ENCODE measurements at places on chromosomes 1 and 21.
A peak's percentile ranks its signal among the peaks of the same experiment; 100 is the strongest.

DNA sequence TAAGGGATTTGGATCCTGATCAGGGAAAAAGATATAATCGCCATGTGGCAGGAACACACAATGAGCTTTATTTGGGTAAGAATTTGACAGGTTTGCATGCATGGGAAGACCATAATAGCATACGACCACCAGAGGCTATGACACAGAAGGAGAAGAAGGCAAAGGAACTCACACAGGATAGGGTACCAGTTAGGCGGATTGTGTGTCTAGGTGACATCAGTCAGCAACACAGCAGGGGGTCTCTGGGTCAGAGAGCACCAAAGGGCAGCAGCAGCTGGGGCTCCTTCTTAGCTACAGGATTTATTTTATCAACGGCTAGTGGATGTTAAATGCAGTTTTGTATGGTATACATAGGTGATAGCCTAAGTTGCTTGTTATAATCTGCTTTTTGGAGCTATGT, 551.3 kb downstream of the KCNT2 start:
- H3K4me3 ChIP-seq = no peak overlapping the region
- no peaks in the 10 kb centered on the region for H3K36me3 ChIP-seq
- DNase-seq = peak; percentile 29
- H3K27ac ChIP-seq = no peak overlapping the region
- H3K4me1 ChIP-seq = no peaks in the 10 kb centered on the region

GRCh38 chr21:44885615-44886014, 12.1 kb upstream of the PTTG1IP start:
- H3K4me3 ChIP-seq = no peak overlapping the region
- H3K27me3 ChIP-seq = peaks cover 52% of the 10 kb centered on the region
- H3K4me1 ChIP-seq = no peaks in the 10 kb centered on the region
- no peak for DNase-seq
- no peak overlapping the region for H3K27ac ChIP-seq
- H3K36me3 ChIP-seq = no peaks in the 10 kb centered on the region

GRCh38 chr1:110280804-110281203, 58.4 kb upstream of the RBM15 start:
- H3K27ac ChIP-seq = no peak overlapping the region
- H3K27me3 ChIP-seq = no peaks in the 10 kb centered on the region
- DNase-seq = no peak
- no peak overlapping the region for H3K4me3 ChIP-seq
- no peaks in the 10 kb centered on the region for H3K4me1 ChIP-seq
- H3K36me3 ChIP-seq = no peaks in the 10 kb centered on the region

DNA sequence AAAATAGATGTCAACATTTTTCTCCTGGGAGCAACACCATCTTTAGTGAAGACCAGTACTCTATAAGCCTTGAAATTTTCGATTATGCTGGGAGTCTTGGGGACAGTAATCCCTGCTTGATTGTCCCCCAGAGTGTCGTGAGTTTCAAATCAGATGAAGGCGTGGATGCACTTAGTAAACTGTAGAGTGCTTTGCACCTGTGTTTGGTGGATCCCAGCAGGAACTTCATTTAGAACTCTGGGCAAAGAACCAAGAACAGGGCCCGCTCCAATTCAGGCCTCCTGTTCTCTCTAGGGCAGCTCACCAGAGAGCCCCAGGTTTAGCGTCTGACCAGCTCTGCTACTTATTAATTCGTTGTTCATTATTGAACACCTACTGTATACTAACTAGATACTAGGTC, 1.5 kb downstream of the GPX7 start:
- no peak overlapping the region for H3K4me3 ChIP-seq
- peaks cover 4% of the 10 kb centered on the region for H3K36me3 ChIP-seq
- H3K27ac ChIP-seq = no peak overlapping the region
- H3K4me1 ChIP-seq = no peaks in the 10 kb centered on the region
- no peak for DNase-seq

- no peaks in the 10 kb centered on the region for H3K4me1 ChIP-seq
- H3K36me3 ChIP-seq = no peaks in the 10 kb centered on the region
- no peaks in the 10 kb centered on the region for H3K27me3 ChIP-seq
- DNase-seq = no peak
- H3K4me3 ChIP-seq = no peak overlapping the region
These were observed 477.8 kb upstream of the CAMK1G start for GRCh38 chr1:209105701-209106100.

DNA sequence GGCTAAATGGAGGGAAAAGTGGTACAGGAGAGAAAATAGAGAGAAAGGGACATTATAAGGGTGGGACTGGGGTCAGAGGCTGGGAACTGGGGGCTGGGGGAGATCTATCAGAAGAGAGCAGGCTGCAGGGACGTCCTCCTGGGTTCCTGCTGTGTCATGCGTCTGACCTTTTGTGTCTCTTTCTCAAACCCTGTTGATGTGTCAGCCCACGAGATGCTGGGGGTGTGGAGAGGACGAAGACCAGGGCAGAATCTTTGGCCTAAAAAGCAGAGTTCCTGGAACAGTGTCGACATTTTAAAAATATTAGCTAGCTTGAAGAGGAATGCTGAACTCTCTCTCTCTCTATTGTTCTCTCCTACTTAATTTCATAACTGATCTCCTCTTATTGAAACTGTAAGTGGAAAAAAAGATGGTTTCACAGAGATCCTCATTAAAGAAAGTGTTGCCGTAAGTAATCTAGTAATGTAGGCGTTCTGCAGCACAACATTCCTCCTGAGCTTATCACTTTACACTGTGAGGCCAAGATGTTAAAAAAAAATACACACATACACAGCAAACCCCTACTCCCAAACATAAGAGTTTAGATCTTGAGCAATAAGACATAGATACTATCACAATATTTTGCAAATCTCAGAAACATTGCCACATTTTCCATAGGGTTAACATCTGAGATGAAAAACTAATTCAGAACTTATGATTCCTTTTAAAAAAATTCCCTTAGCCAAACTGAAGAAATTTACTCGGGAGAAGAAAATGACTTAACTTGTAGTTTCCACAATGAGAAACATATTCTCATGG, 52.6 kb downstream of the RUNX1 start:
- no peaks in the 10 kb centered on the region for H3K36me3 ChIP-seq
- DNase-seq = no peak
- no peaks in the 10 kb centered on the region for H3K27me3 ChIP-seq
- no peak overlapping the region for H3K4me3 ChIP-seq
- H3K27ac ChIP-seq = no peak overlapping the region

DNA sequence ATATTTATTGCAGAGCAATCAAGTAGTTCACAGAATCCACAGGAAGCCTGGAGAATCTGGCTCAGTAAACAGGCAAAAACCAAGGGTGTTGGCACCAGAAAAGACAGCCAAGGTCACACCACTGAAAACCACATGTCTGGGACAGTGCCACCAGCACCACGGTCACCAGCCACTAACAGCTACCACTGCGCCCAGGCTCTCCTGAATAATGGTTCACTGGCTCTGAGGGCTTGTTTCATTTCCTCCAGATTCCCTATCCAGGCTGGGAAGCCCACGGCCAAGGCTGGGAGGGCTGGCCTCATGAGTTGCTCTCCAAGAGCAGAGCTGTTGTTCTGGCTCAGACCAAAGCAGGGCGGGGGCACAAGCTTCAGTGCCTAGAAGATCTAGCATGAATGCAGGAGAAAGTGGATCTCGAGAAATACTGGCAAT, 54.5 kb upstream of the PTGFRN start:
- DNase-seq = no peak
- peaks cover 33% of the 10 kb centered on the region for H3K4me1 ChIP-seq
- H3K27ac ChIP-seq = no peak overlapping the region
- H3K4me3 ChIP-seq = no peak overlapping the region

DNA sequence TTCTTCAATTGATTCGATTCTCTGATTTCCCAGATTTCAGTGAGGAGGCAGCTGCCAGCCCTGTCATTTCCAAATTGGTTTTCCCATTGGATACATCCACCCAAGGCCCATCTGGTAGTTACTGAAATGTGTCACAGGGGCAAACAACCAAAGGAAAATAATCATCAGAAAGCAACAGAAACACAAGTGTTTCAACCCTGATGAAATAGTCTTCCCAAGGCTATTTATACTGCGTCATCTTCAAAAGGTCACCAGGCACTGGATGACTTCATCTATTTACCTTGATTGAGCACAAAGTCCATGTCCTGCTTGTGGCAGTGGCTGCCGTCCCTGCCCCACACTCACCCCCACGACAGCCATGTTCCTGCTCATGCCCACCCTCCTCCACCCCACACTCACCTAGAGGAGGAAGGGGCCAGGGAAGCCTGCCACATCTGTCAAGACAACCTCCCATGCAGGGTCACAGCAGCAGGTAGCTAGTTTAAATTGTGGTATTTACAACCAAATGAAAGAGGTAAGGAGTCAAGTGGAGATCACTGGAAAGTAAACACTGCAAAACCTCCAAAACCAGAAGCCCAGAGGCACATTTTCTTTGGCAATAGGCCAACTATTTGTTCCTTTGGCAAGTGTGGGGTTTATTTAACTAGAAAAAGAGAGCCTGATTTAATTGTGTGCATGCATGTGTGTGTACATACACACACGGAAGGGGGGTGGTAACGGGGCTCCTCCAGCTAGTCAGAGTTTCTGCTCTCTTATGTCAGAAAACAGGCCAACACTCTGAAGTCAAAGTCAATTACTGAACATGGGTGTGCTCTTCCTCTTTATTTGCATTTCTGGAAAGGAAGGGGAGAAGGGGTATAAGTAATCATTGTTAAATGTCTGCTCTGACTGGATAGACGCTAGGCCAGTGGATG, 49.5 kb upstream of the RAB4A start:
- H3K36me3 ChIP-seq = no peaks in the 10 kb centered on the region
- no peak overlapping the region for H3K4me3 ChIP-seq
- H3K4me1 ChIP-seq = no peaks in the 10 kb centered on the region
- H3K27ac ChIP-seq = no peak overlapping the region

- no peak overlapping the region for H3K4me3 ChIP-seq
- no peak overlapping the region for H3K27ac ChIP-seq
- peaks cover 8% of the 10 kb centered on the region for H3K4me1 ChIP-seq
- DNase-seq = no peak
- H3K27me3 ChIP-seq = peaks cover 65% of the 10 kb centered on the region
These were observed 1.2 kb upstream of the EPHA10 start for GRCh38 chr1:37765916-37766664.

- no peak overlapping the region for H3K4me3 ChIP-seq
- DNase-seq = no peak
- H3K27ac ChIP-seq = no peak overlapping the region
- H3K36me3 ChIP-seq = peaks cover 98% of the 10 kb centered on the region
These were observed 56.0 kb downstream of the DTL start for GRCh38 chr1:212091438-212092121.

DNA sequence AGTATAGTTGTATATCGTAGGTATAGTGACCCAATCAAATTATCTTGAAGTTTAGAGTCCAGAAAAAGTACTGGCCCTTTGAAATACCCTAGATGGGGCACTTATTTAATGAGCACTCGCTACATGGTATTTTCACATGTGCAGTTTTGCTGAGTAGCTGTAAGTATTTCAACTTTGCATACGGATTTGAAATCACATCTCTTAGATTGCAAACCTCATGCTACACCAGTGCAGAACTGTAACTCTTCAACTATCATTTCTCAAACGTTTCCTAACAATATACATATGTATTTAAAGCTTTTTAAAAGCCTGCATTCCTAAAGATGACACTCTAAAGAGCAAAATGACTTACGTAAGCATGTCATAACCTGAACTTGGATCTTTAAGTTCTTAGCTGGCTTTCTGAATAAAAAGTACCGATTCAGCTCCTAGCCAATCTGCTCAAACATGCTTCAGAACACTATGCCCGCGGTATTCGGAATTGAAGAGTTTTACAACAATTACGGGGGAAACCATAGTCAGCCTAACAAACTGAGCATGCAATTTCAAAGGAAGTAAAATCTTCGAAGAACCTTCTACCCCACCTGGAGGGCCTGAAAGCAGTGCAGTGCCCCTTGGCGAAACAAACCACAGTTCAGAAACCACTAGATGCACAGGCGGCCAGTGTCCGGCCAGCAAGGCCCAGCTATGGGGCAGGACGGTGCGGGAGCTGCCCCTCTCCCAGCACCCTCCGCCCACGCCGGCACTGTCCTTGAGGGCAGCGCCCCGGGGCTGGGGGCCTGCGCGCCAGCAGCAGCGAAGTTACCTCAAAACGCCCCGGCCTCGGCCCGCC, 863 bp downstream of the FH start:
- no peak for DNase-seq
- H3K4me3 ChIP-seq = peak overlapping the region; percentile 94
- H3K27ac ChIP-seq = peak overlapping the region; percentile 70
- no peaks in the 10 kb centered on the region for H3K27me3 ChIP-seq
- peaks cover 29% of the 10 kb centered on the region for H3K36me3 ChIP-seq

DNA sequence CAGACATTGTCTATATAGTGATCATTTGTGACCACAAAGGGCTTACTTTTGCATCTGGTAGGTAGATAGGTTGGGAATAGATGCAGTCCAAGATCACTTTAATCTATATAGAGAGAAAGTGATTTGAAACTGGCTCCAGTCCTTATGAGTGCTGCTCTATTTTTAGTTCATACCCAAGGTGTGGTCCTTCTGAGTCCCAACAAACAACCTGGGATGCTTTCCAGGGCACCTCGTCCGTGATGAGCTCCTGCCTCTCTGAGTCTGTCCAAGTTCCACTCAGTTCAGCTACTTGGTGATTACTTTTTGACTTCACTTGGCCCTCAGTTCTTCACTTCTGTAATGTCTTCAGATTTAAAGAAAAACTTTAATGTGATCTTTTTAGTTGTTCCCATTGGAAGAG, 20.2 kb downstream of the DIP2A start:
- no peak overlapping the region for H3K27ac ChIP-seq
- H3K4me3 ChIP-seq = no peak overlapping the region
- DNase-seq = no peak
- H3K4me1 ChIP-seq = peaks cover 3% of the 10 kb centered on the region
- no peaks in the 10 kb centered on the region for H3K27me3 ChIP-seq

DNA sequence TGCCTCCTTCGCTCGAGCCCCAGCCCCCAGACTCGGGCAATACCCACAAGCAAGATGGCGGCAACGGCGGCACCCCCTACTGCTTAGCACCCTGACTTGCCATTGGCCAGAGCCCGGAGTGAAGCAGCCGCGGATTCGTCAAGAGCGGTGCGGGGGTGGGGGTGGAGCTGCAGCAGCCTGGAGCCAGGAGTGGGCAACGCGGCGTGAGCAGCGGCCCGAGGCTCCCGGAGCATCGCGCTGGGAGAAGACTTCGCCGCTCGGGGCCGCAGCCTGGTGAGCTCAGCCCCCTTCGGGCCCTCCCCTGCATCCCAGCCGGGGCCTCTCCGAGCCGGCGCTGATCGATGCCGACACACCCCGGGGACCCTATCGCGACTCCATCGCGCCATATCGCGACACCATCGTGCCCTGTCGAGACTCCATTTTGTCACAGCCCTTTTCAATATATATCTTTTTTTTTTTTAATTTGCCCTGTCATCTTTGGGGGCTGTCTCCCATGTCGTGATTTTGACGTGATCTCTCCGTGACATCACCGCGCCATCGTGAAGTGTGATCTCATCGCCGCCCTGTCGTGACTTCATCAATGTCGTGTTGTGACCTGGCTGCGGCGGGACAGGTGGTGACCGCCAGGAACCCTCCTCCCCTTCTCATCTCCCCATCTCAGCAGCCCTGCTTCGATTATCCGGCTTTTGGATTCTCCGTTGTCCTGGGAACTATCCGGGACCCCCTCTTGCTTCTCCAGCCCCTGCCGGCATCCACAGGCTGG, at the start of gene NCDN:
Gene NCDN, plus strand, starts transcription at position 189 of the 763 bp plus-strand sequence. Its CDS starts 392 bp downstream, at position 581.
- DNase-seq = peak; percentile 96
- H3K27ac ChIP-seq = peak within 1 kb of the TSS; percentile 98
- H3K4me3 ChIP-seq = peak within 1 kb of the TSS; percentile 88
- peaks cover 27% of the 10 kb centered on the region for H3K4me1 ChIP-seq
- H3K27me3 ChIP-seq = no peaks in the 10 kb centered on the region
- H3K36me3 ChIP-seq = peaks cover 10% of the 10 kb centered on the region

All from neuronal stem cell (in vitro differentiated cells).